Small intestine (tissue), 16 donors: ENCODE measurements at places on chromosomes 6 and 20.

DNA sequence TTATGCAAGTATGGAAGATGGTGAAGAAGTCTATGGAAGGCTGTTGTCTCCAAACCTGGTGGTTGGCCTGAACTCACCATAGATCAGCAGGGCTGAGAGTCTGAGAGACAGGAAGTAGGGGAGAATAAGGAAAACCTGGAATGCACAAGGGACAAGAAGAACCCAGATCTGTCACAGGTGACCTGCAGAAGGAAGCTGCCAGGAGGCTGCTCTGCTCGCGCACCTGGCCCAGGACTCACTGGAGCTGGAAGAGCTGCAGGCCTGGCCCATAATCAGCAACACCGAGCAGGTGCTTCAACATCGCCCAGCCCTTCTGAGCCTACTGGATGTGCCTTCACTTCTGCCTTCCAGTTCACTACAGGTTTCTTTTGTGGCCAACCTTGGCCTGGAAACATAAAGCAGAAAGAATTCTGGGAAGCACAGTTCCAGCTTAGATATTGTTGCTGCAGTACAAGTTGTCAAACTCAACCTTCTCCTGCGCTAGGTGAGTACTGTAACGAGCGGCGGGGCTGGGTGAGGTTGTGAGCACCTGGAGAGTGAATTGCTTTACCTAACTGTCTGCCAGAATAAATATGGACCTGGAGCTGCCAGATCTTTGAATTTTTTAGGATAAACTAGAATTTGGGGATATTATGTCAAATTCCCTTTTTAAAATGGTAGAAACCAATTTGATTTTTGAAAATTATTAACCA lies 82.4 kb downstream of the CDH26 start:
- DNase-seq: no peak

DNA sequence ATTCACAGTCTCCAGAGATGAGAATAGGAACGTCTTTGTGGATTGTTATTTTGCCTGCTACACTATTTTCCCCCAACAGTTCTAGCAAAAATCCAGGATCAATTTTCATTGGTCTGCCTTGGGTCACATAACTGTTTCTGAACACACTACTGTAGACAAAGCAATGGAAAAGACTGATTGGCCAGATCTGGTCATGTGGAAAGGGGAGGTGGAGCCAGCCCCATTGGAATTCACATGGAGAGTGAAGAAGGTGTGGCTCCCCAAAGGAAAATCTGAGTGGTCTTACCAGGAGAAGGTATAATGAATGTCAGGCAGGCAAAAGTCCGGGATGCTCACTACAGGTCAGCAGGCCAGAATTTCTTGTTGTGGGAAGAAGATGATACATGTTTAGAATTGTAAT lies 9.5 kb upstream of the TP53RK start:
- no peak for DNase-seq

GRCh38 chr6:112469306-112469705 lies 122.2 kb downstream of the RFPL4B start:
- no peak for DNase-seq

GRCh38 chr6:29816030-29816429 lies 11.6 kb upstream of the HLA-G start:
- no peak for DNase-seq

- no peak for DNase-seq
These were observed 153.6 kb upstream of the CST7 start for GRCh38 chr20:24795436-24795835.

DNA sequence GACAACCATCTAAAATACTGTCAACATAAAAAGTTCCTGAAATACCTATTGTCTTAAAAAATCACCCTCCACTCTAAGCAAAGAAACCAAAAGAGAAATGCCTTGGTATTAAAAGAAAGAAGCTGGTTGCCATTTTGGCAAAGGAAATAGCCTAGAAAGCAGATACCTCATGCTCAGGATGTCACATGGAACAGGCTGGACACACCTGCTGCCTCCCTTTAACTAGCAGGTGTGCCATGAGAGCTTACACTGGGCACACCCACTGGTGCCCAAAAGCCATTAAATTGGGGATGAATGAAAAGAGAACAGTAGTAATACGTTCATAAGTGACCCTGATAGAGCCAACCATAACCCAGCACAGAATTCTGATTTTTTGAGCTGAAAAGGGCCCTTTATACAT lies 1.5 kb downstream of the SLC23A2 start:
- no peak for DNase-seq

DNA sequence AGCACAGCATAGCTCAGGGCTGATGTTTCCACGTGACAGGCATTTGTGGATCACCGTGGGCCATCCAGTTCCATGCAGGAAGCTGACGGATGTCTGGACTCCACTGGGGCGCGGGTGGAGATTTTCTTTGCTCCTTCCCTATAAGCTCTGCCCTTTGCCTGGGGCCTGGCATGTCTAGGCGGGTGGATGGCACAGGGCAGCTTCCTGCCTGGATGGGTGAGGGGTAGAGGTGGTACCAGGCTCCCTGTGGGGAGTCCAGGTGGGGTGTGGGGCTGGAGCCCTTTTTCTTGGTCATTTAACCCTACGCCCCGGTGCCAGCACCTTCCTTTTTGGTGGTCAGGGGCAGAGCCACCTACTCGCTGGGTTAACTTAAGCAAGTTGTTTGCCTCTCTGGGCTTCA lies 10.4 kb downstream of the FAM110A start:
- no peak for DNase-seq

GRCh38 chr6:66735106-66735890 lies 1028.3 kb upstream of the EYS start:
- no peak for DNase-seq

DNA sequence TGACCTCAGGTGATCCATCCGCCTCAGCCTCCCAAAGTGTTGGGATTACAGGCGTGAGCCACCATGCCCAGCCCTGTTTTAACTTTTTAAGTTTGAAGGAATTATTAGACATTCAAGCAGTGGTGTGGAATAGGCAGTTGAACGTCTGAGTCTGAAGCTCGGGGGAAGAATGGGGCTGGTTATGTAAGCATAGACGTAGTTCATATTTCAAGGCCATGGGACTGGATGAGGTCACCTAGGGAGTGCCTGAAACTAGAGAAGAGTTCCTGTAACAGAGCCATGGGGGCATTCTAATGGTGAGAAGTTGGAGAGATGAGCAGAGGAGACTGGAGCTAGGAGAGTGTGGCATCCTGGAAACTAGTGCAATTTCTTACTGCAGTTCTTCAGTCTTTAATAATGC lies 6.4 kb downstream of the CDKAL1 start:
- DNase-seq: no peak

GRCh38 chr6:137787016-137787415 lies 80.0 kb upstream of the TNFAIP3 start:
- no peak for DNase-seq

DNA sequence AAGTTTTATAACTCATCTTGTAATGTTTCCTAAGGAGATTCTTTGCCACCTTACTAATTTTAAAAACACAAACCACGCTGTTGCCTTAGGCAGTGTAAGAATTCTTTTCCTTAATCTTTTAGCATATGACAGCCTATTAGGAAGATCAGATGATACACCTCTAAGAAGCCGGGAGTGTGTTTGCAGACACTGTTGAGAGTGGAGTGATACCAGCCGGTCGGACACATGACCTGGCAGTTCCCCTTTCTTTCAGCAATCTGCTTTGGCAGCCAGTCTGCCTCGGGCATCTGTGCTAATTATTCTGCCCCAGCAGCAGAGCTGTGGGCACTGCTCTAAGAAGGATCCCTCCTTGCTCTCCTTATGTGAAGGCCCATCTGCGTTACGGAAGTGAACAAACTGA lies 50.9 kb downstream of the PLCB4 start:
- no peak for DNase-seq
